ENCODE measurements at places on chromosomes 4 and X. TPM values are rescaled to one million over a fixed set of nuclear protein-coding genes. Genes with fewer than 3 reads are reported as not detected.
A peak's percentile ranks its signal among the peaks of the same experiment; 100 is the strongest.

- DNase-seq = no peak
These were observed 12.7 kb upstream of the GCNA start for GRCh38 chrX:71565474-71566041.

EMCN gene
- not detected for total RNA-seq

DNA sequence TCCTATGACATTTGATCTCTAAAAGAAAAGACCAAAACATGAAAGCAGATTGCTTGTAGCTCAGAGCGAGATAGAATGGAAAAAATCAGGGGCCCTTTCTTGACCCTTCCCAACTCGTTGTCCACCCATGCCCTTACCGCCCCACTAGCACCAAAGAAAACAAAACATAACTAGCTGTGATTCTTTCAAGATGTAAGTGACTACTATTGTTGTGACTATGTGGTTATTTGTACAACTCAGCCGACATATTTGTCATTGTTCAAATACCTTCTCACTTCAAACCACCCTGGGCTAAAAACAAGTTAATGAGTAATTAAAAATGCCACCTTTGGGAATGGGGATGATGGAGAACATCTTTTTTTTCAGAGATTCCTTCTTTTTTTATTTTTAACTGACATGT, 171.2 kb upstream of the GPC4 start:
- peak; percentile 41 for DNase-seq

DNA sequence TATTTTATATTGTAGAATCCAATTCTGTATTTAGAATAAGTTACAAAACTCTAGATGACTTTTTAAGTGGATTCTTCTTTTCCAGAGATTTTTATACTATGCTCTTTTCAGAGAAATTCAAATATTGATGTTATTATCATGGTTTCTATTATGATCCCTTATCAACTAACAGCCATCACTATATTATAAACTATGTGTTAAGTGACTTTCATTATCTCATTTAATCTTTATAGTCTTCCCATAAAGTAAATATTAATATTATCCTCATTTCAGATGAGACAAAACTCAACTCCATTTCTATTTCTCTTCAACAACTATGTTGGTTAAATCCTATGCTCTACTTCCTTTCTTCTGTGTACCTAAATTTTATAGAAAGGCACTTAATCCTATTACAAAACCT, 132.6 kb downstream of the ANKRD50 start:
- no peak for DNase-seq

DNA sequence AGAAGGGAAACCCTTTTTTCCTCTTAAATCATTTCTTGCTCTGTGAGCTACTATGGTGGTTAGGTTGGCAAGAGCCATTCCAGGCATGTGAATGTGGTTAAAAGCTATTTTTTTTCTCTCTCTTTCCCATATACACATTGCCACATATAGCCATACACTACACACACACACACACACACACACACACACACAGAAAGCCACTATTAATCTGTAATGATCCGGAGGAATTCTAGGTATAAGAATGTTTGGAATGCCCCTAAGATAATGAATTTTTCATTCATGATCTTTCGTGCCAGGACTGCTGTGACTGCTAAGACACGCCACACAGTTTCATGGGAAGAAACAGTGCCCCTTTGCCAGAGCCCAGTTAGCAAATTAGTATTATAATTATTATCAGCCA, 21.8 kb upstream of the TLL1 start:
- DNase-seq = no peak

DNA sequence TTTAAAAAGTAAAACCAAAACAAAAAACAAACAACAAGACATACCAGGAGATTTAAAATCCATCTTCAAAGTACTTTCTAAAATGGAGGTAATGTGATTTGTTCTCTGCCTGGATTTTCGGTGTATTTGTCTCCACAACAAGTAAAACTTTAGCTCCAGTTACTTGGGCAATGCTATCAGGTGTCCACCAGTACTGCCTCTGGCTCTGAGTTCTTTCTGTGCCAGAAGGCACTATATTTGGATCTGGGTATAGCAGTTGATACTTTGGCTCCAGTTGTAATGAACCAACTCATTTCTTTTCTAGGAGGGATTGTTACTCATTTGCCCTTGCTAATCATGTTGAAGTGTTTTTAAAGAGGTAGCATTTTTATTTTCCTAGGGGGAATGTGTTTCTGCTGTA, 9.5 kb upstream of the PDLIM5 start:
- no peak for DNase-seq

DNA sequence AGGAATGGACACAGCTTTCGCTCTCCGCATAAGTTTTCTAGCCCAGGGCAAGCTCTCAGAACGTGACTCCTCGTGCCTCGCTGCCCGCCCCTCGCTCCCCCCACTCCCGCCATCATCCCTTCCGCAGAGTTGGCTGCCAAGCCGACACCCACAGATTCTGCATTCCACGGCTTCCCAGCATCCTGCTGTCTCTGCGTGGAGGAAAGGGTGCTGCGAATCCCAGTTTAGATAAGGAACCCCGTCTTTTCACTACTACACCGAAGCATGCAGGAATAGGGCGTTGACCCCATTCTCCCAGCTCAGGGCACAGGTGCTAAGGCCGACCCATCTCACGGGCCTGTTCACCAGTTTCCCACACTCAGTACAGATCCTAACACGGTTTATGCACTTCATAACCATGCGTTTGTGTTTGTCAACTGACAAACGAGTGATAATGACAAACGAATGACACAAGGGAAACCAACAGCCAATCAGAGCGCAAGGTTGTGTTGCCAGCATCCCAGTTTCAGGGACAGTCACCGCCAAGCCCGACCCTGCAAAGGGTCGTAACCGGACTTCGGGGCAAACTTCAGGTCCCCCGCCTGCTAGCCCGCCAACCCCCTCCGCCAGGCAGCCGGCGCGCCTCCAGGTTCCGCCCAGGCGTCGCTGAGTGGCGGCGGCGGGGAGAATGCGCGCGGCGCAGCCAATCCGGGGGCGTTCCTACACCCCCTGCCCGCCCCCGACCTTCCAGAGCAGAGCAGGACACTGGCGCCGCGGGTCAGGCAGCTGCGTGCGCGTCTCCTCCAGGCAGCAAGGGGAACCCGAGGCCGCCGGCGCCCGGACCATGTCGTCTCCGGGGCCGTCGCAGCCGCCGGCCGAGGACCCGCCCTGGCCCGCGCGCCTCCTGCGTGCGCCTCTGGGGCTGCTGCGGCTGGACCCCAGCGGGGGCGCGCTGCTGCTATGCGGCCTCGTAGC, at the start of gene CYP2U1:
CYP2U1 (plus strand) TSS at position 729 of the 954 bp plus-strand sequence; CDS start at position 824, 95 bp downstream.
- DNase-seq = peak; percentile 84

- peak; percentile 27 for DNase-seq
These were observed 139.6 kb downstream of the UNC5C start for GRCh38 chr4:95409127-95409526.

DNA sequence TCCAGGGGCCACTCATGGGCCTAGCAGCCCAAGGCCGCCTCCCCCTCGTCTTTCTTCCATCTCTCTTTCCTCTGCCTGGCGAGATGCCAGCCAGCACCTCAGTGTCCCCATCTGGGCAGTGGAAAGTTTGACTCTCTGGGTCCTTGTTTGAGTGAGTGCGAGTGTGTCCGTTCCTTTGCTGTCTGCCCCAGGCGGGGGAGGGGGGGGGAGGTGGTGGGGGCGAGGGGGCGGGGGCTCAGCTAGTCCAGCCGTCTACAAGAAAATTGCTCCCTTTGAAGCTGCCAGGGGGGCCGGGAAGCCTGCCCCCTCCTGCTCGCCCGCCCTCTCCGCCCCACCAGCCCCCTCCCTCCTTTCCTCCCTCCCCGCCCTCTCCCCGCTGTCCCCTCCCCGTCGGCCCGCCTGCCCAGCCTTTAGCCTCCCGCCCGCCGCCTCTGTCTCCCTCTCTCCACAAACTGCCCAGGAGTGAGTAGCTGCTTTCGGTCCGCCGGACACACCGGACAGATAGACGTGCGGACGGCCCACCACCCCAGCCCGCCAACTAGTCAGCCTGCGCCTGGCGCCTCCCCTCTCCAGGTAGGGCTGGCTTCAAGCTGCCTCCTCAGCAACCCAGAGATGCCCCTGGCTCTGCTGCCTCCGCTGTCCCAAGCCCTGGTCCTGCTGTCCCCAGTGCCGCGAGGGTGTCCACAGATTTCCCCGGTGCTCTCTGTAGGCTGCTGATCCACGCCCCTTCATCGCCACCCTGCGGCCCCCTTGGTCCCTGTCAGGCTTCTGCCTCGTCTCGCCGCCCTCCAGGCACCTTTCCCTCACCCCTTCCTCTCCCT, at the start of gene BGN:
BGN (plus strand) TSS at position 440 of the 821 bp plus-strand sequence. CDS start 9,652 bp downstream, outside the sequence.
- peak; percentile 46 for DNase-seq

DNA sequence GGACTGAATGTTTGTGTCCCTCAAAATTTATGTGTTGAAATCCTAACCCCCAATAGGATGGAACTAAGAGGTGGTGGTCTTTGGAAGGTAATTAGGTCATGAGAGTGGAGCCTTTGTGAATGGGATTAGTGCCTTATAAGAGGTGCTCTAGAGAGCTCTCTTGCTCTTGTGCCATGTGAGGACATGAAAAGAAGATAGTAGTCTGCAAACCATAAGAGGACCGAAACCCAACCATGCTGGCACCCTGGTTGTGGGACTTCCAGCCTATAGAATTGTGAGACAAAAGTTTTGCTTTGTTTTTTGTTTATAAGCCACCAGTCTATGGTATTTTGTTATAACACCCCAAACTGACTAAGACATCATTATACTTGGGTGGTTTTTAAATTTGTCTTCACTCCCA, 417.1 kb downstream of the ANKRD50 start:
- no peak for DNase-seq

CD40LG gene
- total RNA-seq = not detected

DNA sequence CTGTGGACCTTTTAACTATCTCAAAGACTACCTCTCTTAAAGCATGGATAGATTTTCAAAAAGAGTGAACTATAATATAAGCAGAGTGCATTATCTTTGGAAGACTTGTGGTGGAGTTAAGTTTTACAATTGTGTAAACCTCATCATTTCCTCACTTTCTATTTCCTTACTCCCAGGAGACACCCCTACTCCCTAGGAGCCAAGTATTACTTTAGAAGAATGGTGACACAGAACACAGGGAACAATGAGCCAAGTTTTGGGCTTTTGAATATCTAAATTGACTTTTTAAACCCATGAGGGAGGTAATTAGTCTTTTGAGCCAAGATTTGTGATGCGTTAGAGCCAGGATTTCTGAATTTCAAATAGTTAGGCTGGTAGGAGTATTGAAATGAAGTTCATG, 78.9 kb upstream of the UNC5C start:
- no peak for DNase-seq

DNA sequence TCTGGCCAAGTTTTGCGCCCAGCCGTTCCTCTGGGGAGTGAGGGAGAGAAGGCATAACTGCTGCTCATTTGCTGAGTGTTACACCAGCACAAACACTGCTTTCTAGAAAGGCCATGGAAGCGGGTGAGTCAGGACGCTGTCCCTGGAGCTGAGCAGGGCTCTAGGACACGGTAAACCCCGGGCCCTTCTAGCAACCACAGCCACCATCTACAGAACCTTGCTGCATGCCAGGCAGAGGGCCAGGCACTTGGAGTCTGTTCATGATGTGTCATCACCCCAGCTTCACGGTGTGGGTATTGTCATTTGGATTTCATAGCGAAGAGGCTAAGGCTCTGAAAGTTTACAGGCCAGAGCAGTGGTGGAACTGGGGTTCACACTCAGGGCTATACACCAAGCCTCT, 31.8 kb upstream of the C4orf50 start:
- DNase-seq = no peak

DNA sequence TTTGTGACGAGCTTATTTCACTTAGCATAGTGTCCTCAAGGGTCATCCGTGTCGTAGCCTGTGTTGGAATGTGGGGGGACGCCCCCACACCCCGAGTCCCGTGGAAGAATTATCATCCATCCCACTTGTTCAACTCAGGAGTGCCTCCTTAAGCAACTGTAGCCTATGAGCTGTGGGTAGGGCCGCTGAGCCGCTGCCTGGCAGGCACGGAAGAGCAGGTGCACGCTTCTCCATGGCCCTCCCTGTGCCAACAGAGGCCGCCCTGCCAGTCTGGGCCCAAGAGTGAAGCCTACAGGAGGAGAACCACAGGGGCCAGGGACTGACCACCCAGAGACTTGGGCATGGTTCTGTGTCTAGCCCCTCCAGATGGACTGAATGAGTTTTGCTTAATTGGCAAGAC, 2.3 kb upstream of the RGS12 start:
- peak; percentile 16 for DNase-seq

BLOC1S4 gene
- total RNA-seq = 25.0 TPM

GRCh38 chr4:82084747-82085146, 289.0 kb downstream of the HNRNPD start:
- no peak for DNase-seq
